ENCODE measurements at places on chromosomes 7 and 10. TPM values are rescaled to one million over a fixed set of nuclear protein-coding genes. Genes with fewer than 3 reads are reported as not detected.

TLX1 gene
- not detected for total RNA-seq

CHN2 gene
- total RNA-seq = 4.3 TPM

LIPF gene
- total RNA-seq = not detected

TACR2 gene
- 2.2 TPM for total RNA-seq

DNA sequence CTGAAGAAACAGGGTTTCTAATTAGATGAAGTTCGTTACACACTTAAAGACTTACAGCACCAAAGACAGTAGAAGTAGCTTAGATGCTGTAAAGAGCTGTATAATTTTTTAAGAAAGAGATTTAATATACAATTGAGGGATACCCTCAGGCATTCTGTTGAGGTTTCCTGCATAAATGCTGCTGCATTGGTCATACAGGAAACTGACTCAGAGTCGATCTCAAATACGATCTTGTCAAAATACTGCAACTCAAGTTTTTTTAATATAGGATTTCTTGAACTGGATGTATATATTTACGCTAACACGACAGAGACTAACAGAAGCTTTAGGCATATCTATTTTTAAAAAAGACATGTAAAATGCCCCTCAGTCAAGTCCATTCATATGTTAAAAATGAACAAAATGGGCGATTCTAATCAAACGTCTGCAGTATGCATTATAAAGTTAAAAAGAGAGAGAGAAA is 2.4 kb upstream of the ARID5B start:
- DNase-seq = peak; percentile 38

DNA sequence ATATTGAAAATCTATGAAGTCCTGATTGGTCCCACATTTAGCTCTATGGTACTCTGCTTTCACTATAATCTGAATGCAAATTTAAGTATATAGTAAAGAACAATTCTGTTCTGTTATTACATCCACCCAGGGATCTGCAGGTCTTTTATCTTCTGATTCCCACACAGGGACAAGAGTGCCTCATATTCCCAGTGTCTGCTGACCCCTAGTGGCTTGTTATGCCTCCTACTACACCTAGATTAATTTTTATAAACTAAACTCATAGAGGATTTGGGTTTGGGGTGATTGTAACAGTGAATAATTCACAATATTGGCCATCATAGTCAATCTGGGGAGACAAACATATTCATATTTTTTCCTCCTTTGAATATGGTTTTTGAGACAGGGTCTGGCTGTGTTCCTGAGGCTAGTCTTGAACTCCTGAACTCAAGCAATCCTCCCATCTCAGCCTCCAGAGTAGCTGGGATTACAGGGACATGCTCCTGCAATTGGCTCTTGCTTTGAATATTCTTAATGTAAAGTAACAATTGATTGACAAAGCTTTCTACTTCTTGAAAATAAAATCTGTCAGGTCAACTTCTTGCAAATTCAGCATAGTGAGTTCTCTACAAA is 282.1 kb downstream of the KCND2 start:
- peak; percentile 78 for DNase-seq

DNA sequence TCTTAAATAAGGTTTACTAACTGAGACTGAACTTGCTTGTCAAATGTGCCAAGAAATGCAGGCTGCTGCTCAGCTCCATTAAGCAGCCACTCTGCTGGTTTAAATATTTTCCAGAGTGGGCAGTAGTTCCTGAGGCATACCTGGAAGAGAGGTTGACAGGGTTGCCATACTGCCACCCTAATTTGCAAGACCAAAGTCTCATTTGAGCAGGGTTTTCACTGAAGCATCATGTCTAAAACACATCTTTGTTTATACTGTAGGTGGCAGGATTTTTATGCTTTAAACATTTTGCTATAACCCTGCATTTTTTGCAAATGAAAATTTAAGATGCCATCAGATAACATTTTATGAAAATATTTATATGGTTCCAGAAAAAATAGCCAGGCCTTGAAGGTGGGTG is 618.0 kb upstream of the LRRTM3 start:
- no peak for DNase-seq

- no peak for DNase-seq
These were observed 14.2 kb downstream of the DNAJC9 start for GRCh38 chr10:73232887-73233286.

- DNase-seq = no peak
These were observed 12.0 kb upstream of the MEST start for GRCh38 chr7:130479716-130480400.

DNA sequence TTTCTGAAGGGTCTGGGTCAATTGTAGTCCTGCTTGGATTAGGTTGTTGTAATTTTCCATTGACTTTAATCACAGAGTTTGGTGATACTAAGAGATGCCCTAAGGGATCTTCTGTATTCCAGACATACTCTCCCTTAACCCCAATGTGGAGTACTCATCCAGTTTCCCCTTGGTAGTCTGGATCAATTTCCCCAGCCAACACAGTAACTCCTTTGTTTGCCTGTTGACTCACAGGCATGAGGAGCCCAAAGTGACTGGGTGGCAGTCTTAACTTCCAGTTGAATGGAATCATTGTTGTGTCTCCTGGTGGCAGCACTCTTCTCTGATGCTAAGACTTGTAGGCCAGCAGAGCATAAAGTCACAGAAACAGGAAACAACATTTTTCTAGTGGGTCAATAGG is 41.5 kb upstream of the PIK3CG start:
- DNase-seq = peak; percentile 47
